Stimulated activated CD8-positive, alpha-beta memory T cell treated with anti-CD3 and anti-CD28 coated beads, Interleukin-15, amount 100 ng/mL, for 24 hours (primary cell): ENCODE measurements at places on chromosomes 5 and 9.

- DNase-seq = no peak
These were observed 25.1 kb downstream of the IL7R start for GRCh38 chr5:35881758-35882157.

GRCh38 chr5:58818465-58818864 is 235.6 kb downstream of the RAB3C start:
- no peak for DNase-seq

- peak; percentile 35 for DNase-seq
These were observed 77.9 kb downstream of the AK8 start for GRCh38 chr9:132800038-132800648.

DNA sequence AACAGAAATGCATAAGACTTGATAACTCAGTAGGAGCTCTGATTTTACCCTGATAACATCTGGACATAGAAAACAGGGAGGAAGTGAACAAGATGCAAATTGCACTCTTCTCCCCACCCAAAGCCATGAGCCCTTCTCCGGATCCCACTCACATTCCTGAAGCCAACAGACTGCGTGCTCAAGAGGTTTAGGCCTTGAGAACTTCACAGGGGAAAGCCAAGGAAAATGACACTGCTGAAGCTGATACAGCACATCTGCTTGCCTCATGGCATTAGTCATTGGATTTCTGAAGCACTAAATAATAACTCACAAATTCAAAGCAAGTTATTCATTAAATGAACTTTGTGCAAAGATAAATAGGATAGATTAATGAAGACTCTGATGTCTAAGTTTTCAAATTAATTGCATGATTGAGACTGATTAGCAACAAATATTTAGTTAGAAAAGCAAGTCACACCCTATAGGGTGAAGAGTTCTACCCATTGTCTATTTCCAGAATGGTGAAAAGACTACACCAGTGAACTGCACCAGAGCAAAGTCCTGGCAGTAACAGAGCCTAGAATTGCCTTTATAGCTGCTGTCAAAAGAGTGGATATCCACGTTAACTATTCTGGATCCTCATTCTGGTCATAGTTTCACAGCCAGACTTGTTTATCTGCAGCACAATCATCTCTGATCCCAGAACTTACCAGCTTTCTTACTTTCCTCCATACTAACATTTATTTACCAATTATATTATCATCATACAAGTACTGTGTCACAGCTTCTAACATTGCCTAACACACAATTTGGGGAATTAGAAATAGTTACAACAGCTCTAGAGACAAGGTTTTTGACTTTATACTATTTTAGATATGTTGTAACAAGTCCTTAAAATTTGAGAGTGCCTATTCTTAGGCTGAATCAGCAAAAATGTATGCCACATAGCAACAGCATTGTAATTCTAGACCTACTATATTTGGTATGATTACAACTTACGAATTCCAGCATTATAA is 432.1 kb upstream of the RGMB start:
- no peak for DNase-seq

DNA sequence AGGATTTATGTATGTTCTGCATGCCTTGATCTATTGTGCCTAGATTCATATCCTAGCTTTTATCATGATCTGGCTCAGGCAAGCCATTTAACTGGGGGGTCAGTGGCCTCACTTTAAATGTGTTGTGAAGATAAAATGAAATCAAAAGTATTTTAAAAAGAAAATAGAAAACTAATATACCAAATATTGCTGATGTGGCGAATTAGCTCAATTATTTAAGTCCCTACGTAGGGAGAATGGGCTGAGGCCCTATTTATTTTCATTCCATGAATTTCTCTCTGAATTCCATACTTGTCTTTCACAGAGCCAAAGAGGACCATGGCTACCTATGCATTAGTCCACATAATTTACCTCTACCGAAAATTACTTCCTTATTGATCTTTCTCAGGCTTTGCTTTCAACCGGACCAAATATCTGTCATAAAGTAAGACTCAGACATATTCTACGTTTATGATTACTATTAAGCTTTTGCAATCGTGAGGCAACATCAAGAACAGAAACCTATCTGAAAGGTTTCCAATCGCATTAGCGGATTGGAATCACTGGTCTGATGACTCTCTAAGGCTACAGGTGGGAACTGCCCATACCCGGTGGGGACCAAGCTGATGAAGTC is 1.7 kb downstream of the MBLAC2 start:
- no peak for DNase-seq

DNA sequence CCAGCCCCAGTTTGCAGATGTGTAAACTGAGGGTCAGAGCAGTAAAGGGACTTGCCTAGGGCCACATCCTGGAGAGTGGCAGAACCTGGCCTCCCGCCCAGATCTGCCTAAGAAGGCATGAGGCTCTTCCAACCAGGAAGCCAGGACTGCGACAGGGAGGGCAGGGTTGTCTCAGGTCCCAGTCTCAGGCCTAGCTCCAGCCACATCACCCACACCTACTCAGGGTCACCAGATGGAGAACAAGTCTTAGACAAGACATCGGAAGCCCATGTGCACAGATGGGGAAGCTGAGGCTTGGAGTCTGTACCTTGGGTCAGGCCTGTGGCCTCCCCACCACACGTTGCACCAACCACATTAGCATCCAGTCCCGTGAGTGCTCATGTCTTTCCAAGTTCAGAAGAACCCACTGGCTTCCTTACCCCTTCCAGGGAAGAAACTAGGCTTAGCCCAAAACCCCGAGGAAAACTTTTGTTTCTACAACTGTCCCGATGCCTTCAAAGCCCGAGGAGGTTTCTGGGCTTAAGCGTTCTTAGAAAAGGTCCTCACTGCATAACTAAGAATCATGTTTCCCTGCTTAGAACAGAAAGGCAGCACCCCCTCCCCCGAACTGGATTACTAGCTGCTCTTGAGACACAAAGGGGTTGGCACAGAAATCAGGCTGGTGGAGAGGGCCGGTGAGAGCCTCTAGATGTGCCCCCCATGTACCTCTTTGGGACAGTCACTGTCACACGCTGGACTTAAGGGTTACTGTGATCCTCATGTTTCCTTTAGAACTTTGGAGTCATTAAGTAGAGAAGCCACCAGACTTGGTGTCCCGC is 2.2 kb downstream of the FAM78A start:
- DNase-seq = no peak

DNA sequence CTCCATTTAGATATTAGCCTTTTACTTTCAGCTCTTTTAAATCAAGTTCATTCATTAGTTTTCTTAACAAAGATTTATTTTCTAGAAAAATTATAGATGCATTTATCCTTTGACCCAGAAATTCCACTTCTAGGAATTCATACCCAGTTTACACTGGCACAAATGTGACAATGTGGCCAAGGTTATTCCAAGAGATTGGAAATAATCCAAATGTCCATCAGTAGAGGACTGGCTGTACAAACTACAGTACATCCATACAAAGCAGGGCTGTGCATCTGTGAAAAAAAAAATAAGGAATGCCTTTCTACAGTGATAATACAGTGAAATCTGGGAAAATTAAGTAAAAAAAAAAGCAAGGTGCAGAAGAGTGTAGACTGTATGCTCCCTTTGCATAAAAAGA is 149.2 kb downstream of the GABBR2 start:
- DNase-seq = no peak

DNA sequence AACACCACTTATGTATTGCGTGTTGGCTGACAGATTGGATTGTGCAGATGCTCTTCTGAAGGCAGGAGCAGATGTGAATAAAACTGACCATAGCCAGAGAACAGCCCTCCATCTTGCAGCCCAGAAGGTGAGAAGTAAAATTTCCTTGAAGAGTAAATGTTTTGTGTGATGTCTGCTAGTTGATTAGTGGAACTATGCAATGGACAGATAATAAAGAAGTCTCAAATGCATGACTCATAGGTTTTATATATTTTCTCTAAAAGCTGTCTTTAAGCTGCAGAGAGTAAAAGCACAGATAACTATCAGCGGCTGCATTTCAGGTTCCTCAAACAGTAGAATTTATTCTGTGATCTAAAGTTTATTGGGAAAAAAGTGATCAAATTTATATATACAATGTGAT is 27.4 kb downstream of the INVS start:
- no peak for DNase-seq

GRCh38 chr5:109324931-109325330 is 84.8 kb downstream of the PJA2 start:
- DNase-seq = no peak

DNA sequence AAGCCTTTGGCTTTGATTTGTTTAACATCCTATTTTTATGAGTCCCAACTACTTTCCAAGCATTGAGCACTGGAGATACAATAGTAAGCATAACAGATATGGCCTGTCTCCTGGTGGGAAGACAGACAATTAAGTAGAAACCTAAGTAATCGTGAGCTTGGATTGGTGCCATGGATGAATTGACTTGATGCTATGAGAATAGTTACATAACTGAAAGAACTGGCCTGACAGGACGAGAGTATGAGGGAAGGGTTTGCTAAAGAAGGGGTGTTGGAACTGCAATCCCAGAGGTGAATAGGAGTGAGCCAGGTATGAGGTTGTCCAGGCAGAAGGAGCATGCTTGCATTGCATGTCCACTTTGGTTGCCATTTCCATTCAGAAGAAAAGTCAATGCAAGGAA is 52.4 kb downstream of the GPR21 start:
- DNase-seq = no peak

DNA sequence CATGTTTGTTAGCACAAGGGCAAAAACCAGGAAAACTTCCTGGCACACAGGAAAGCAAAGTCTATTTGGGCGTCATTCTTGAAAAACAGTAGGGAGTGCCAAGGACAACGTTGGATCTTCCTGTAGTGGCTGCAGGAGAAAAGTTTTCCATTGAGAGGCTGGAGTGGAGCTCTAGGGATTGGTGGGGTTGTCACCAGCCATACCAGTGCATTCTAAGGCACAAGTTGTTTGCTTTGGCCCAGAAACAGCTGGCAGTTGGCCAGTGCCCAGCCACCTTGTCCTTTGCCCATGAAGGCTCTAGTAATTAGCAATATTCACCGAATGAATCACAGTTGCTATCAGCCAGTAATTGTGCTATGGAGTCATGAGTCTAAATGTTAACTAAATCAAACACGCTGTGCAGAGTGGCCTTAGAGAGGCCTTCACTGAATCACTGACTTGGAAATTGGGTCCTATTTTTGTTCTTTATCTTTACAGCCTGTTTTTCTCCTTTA is 26.4 kb downstream of the TNFSF15 start:
- no peak for DNase-seq

- DNase-seq = no peak
These were observed 7.3 kb upstream of the ARL15 start for GRCh38 chr5:54317511-54318260.

DNA sequence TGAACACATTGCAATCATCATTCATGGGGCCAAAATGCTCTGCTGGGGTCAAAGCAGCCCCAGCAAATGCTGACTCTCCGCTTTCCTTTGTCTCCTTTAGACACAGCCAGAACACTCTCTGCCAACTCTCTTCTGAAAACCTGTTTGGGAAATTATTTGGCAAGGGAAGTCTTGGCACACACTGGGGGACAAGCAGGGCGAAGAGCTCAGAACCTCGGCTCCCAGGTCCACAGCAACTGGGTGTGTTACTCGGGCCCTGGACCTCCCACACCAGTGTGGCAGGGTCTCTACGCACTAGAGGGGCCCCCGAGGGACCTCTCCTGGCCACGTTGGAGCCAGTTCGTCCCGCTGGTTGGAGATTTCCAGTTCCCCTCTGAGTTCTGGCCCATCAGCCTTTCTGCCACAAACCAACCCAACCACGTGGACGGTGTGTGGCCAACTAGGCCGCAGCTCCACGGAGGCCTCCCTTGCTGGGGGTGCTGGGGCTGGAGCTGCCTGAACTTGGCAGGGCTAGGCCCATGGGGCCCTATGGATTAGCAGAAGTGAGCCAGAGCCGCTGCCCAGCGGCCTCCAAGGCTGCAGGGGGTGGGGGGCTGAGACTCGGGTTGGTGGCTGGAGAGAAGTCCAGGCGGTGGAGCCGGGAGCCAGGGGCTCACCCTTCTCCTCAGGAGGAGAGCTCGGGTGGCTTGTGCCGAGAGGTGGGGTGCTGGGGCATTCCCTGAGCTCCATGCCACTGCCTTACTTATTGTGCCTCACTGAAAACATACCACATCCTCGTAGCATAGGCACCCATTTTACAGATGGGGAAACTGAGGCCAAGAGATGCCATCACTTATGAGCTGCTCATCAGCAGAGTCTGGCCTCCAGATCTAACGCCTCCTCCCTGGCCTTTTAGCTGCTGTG is 46.8 kb upstream of the RNU6ATAC start:
- DNase-seq = no peak

DNA sequence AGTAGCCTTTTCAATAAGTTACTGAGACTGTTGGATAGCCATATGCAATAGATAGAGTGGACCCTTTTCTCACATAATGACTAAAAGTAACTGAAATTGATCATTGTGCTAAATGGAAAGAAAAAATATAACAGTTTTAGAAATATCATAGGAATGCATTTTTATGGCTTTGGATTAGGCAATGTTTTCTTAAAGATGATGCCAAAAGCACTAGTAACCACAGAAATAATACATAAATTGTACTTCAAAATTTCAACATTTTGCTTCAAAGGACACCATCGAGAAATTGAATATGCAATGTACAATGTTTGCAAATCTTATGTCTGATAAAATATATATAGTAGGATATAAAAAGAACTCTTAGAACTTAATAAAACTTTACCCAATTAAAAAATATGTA is 1267.5 kb upstream of the CDH9 start:
- DNase-seq = no peak

DNA sequence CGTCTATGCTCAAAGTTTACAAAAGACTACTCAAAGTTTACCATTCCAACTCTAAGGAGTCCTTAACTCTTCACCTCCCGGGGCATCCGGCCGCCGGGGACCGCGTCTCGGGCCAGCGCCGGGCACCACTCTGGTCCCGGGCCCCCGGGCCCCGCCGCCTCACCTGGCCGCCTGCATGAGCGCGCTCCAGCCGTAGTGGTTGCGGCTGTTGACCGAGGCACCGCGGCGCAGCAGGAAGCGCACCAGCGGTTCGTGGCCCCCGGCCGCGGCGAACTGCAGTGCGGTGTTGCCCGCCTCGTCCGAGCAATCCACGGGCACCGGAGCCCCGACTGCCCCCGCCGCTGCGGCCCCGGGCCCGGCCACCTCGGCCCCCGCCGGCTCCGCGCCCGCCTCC is 388 bp downstream of the ANKS6 start:
- DNase-seq = no peak

GRCh38 chr5:179379321-179379890 is 34.1 kb upstream of the ADAMTS2 start:
- DNase-seq = no peak

- no peak for DNase-seq
These were observed 46.4 kb upstream of the SLCO6A1 start for GRCh38 chr5:102545175-102545574.

GRCh38 chr5:172830876-172831662 is 3.0 kb upstream of the ERGIC1 start:
- DNase-seq = no peak

DNA sequence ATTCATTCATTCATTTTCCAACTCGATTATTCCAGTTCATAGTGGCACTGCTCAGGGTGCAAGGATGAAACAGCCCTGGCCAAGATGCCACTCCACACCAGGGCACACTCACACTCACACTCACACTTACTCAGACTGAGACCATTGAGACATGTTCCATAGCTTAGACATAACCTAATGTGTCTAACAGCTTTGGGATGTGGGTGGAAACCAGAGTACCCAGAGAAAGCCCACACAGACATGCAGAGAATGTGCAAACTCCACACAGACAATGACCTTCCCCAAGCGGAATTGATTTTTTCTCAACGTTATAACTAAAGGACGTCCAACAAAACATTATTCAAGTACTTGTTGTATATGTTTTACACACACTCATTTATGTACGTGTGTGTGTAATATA is 1363.5 kb downstream of the EFNA5 start:
- DNase-seq = no peak

GRCh38 chr9:92760494-92760893 is 4.1 kb downstream of the BICD2 start:
- no peak for DNase-seq
